ENCODE measurements at places on chromosomes 1 and 21. TPM values are rescaled to one million over a fixed set of nuclear protein-coding genes. Genes with fewer than 3 reads are reported as not detected.

DEPDC1 gene
- total RNA-seq = 2.9 TPM

ZBTB8B gene
- total RNA-seq = not detected

OR2L2 gene
- not detected for total RNA-seq

AKR7A3 gene
- 86.9 TPM for total RNA-seq

LCE1E gene
- not detected for total RNA-seq

CRNN gene
- not detected for total RNA-seq

GRCh38 chr1:40438391-40439015, 11.8 kb upstream of the ZFP69B start:
- no peak overlapping the region for H3K4me3 ChIP-seq
- no peak for DNase-seq
- H3K27me3 ChIP-seq = no peaks in the 10 kb centered on the region
- H3K27ac ChIP-seq = no peak overlapping the region
- H3K4me1 ChIP-seq = no peaks in the 10 kb centered on the region

- no peaks in the 10 kb centered on the region for H3K36me3 ChIP-seq
- no peak overlapping the region for H3K27ac ChIP-seq
- H3K4me1 ChIP-seq = no peaks in the 10 kb centered on the region
- no peak overlapping the region for H3K4me3 ChIP-seq
Observed at GRCh38 chr1:231093156-231093922, 53.3 kb upstream of the FAM89A start.

- no peaks in the 10 kb centered on the region for H3K27me3 ChIP-seq
- H3K27ac ChIP-seq = no peak overlapping the region
- H3K4me3 ChIP-seq = no peak overlapping the region
- DNase-seq = no peak
- no peaks in the 10 kb centered on the region for H3K4me1 ChIP-seq
Observed at GRCh38 chr1:26189751-26190275, 589 bp upstream of the CATSPER4 start.

- no peaks in the 10 kb centered on the region for H3K36me3 ChIP-seq
- H3K27ac ChIP-seq = no peak overlapping the region
- no peaks in the 10 kb centered on the region for H3K4me1 ChIP-seq
- DNase-seq = no peak
- no peak overlapping the region for H3K4me3 ChIP-seq
- no peaks in the 10 kb centered on the region for H3K27me3 ChIP-seq
Observed at GRCh38 chr1:176531036-176531435, 68.1 kb downstream of the PAPPA2 start.
